NCI-H2081 (cell line): ENCODE measurements at places on chromosomes 2 and 18.

DNA sequence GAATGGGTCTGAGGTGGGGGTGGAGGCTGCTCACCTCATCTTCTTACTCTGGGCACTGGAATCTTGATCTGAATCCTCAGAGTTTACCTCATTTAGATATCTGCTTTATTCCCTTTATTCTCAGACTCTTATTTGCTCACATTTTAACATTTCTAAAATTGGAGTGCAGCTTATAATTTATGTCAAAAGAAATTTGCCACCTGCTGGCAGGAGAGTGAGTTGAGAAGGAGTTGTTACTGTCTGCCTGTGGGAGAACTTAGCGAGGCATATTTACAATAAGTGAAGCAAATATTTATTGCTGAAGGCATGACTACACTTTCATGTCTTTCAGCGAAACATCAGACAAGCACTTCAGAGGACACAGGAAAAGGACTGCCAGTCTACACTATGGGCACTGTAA, 16.4 kb upstream of the KIAA2012 start:
- DNase-seq, result no peak

DNA sequence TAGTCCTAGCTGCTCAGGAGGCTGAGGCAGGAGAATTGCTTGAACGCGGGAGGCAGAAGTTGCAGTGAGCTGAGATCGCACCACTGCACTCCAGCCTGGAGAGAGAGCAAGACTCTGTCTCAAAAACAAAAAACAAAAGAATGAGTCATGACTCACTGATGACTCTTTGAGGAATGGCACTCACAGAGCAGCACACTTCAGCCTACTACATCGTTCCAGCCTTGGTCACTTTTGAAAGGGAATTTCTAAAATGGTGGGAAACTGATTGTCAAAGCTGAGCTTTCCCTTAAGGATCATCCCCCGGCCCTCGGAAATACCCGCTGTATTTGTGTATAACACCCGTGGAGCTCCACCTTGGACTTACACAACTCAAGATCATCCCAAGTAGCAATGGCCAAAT, 217.3 kb upstream of the HS6ST1 start:
- DNase-seq, result no peak

GRCh38 chr2:1591978-1592907, 152.1 kb downstream of the PXDN start:
- DNase-seq, result no peak

- no peak for DNase-seq
Measured at GRCh38 chr2:177419274-177419673, 26.7 kb downstream of the AGPS start.

GRCh38 chr2:234935311-234935710, 16.5 kb upstream of the SH3BP4 start:
- DNase-seq, result no peak

DNA sequence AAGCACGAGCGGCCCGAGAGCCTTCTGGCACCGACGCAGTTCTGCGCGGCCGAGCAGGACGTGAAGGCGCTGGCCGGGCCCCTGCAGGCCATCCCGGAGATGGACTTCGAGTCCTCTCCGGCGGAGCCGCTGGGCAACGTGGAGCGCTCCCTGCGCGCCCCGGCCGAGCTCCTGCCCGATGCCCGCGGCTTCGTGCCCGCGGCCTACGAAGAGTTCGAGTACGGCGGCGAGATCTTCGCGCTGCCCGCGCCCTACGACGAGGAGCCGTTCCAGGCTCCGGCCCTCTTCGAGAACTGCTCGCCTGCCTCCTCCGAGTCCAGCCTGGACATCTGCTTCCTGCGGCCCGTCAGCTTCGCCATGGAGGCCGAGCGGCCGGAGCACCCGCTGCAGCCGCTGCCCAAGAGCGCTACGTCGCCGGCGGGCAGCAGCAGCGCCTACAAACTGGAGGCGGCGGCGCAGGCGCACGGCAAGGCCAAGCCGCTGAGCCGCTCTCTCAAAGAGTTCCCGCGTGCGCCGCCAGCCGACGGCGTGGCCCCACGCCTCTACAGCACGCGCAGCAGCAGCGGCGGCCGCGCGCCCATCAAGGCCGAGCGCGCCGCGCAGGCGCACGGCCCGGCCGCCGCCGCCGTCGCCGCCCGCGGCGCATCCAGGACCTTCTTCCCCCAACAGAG, 70.4 kb downstream of the ARHGEF33 start:
- DNase-seq, result no peak

GRCh38 chr2:72129681-72130340, 17.9 kb downstream of the CYP26B1 start:
- DNase-seq, result no peak

- DNase-seq, result no peak
Measured at GRCh38 chr2:165428926-165429325, 40.6 kb upstream of the CSRNP3 start.

DNA sequence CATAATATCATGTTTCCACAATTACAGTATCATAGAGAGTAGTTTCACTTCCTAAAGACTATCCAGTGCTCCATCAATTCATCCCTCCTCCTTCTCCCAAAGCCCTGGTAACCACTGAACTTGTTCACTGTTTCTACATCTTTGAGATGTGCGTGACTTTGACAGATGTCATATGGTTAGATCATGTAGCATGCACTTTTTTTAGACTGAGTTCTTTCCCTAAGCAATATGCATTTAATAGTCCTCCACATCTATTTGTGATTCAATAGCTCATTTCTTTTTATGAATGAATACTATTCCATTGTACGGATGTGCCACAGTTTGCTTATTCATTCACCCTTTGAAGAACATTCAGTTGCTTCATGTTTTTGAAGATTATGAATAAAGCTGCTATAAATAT, 560.4 kb upstream of the LRRTM4 start:
- no peak for DNase-seq

GRCh38 chr2:37459095-37459981, 114.9 kb downstream of the QPCT start:
- no peak for DNase-seq

GRCh38 chr18:10310626-10311025, 143.8 kb upstream of the APCDD1 start:
- no peak for DNase-seq

DNA sequence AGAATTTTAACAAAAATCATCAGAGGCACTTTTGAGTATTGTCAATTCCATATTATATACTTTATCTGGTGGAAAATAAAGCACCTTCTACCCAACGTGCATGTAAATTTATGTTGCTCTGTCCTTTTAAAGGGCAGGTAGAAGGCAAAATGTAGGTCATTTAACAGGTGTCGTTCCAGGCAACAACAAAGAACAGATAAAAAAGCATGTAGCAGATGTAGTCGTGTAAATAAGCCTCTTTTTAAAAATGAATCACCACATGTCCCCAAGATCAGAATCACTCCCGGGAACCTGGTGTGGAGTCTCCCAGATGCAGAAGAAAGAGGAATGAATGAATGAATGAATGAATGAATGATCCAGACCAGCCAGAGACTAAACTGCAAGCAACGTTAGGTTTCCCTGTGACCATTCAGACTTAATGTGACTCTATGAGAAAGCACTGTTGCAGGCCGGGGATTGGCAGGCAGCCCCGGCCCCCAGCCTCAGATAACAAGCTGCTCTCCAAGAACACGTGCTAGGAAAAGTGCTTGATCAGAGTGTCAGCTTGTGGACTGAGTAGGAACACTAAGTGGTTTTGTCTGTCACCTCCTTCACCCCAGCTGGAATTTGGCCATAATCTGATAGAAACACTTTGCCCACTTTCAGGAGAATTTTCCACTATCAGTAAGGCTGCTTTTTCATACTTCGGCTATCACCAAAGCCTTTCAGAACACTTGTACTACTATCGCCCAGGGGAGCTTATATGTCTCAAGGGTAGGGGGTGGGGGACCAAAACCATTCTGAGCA, 100.6 kb downstream of the CDK15 start:
- DNase-seq, result no peak

- no peak for DNase-seq
Measured at GRCh38 chr2:232275670-232276069, 102.9 kb upstream of the ALPP start.

GRCh38 chr2:12202313-12203075, 456.1 kb downstream of the LPIN1 start:
- no peak for DNase-seq

DNA sequence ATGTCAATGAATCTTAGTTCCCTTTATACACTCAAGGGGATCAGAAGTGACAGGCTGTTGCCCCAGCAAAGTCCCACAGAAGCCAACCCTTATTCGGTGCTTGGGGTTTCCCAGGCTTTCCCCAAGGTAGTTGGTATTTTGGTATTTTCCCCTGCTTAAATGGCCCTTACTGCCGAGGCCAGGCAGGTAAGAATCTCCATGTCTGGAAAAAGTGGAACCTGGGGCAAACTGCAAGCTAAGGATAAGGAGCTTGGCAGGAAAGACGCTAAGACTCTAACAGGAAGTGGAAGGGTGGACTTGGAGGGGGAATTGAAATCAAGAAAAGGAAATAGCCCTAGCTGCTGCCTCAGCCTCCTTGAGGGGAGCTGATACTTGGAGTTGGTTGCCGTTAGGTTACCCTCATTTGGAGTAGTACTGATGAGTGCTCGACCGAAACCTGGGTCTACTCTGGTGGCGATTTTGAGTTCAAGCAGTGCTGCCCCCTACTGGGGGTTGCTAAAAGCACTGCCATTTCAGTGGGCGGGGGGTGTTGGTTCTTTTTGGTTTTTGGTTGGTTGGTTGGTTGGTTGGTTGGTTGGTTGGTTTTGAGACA, 3.3 kb upstream of the GPBAR1 start:
- DNase-seq, result no peak

DNA sequence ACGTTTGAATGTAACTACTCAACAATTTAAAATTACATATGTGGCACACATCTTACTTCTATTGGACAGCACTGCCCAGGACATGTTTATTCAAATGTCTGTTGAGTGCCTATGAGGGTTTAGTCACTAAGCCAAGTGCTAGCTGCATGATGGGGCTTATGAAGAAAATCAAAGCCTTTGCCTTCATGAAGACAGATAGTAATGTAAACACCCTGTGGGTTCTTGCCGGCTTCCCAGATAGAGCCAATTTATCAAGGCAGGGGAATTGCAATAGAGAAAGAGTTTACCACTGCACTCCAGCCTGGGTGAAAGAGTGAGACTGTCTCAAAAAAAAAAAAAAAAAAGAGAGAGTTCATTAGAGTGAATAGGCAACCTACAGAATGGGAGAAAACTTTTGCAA, 43.7 kb upstream of the NEB start:
- no peak for DNase-seq

- no peak for DNase-seq
Measured at GRCh38 chr2:64919261-64919660, 69.9 kb upstream of the SLC1A4 start.

DNA sequence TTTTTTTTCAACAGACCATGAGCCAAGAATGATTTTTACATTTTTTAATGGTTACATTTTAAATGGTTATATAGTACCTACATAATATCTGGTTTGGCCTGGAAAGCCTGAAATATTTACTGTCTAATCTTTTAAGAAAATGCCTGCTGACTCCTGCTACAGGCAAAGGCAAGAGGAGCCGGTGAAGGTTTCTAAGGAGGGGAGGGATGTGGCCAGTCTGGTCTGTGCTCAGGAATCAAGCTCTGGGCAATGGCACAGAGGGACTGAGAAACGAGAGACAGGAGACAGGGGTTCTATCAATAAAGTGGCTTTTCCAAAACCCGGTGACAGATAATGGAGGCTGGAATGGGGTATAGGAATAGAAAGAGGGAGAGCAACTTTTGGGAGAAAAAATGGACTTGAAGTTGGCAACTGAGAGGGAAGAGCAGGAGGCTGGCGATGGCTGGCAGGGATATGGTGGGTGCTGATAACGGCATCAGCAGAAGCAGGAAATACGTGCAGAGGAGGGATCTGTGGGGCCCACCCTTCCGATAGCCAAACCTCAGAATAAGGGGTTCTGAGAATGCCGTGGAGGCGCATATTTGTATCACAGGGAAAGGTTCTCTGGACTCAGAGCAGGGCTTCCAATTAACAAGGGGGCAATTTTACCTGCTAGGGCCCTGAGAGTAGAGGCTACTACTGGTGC, 64.0 kb upstream of the DNMT3A start:
- DNase-seq, result no peak

- DNase-seq, result no peak
Measured at GRCh38 chr18:8045160-8045883, 478.2 kb downstream of the PTPRM start.

DNA sequence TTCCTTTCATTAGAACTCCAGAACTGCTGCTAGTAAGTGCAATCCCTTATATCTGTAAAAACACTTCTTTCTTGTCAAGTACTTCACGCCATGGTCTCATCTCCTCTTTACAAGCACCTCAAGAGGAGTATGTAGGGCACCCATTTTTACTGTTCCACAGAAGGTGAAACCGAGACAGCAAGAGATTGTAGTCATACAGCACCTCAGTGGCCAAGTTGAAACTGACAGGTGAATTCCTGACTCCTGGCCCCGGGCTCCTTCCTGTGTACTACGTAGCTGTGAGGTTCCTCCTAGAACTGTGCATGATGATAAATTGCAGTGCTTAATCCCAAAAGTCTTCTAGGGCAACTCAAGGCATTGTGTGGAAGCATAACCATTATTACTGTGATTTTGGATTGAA, 131.5 kb upstream of the MEIS1 start:
- DNase-seq, result no peak

DNA sequence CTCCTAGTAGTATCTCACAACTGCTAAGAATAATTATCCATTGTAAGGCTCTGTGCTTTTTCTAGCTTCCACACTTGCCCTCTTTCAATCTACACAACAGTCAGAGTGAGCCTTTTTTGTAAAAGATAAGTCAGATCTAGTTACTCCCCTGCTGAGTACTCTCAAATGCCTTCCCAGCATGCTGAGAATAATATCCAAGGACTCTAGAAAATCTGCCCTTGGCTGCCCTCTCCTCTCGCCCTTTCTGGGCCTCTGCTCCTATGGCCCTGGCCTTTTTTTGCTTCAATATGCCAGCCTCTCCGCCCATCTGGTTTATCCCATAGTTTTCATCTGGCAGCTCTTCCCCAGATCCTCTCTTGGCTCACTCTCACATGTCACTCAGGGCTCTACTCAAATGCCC, 455.9 kb upstream of the UBE2E3 start:
- no peak for DNase-seq

GRCh38 chr2:217958206-217958883, 44.5 kb downstream of the TNS1 start:
- no peak for DNase-seq

DNA sequence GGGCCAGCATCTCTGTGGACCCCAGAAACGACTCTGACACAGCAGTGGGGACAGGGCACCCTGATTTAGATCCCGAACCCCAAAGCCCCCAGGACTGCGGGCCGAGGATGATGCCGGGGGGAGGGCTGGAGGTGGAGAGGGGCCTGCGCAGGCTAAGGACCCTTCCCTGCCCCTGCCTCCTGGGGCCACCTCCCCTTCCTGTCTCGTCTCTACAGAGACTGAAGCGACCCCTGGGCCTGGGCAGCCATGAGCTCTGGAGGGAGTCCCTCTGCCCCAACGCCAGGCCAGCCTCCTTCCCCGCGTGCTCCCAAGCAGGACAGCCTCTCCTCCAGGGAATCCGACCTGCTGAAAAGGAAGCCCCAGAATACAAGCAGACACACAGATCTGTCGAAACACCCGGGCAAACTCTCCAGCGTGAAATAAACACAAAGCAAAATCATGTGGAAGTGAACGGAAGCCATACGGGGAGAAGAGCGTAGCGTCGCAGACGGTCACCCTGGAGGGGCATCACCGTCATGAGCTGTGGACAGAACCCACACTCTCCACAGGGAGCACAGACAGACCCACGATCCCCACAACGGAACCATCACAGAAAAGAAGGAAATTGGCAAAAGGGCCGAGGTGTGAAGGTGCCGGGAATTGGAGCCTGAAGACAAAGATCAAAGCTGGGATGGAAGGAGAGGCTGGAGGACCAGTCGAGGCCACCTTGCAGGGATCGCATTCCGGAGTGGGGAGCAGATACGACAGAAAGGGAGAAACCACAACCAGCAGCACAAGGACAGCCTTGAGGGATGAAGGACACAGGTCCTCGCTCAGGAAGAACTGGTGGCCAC, 51.0 kb upstream of the CTDP1 start:
- DNase-seq, result no peak

GRCh38 chr2:212677466-212677865, 138.9 kb upstream of the ERBB4 start:
- no peak for DNase-seq
